T-helper 2 cell (primary cell): ENCODE measurements at places on chromosomes 2 and 18.

DNA sequence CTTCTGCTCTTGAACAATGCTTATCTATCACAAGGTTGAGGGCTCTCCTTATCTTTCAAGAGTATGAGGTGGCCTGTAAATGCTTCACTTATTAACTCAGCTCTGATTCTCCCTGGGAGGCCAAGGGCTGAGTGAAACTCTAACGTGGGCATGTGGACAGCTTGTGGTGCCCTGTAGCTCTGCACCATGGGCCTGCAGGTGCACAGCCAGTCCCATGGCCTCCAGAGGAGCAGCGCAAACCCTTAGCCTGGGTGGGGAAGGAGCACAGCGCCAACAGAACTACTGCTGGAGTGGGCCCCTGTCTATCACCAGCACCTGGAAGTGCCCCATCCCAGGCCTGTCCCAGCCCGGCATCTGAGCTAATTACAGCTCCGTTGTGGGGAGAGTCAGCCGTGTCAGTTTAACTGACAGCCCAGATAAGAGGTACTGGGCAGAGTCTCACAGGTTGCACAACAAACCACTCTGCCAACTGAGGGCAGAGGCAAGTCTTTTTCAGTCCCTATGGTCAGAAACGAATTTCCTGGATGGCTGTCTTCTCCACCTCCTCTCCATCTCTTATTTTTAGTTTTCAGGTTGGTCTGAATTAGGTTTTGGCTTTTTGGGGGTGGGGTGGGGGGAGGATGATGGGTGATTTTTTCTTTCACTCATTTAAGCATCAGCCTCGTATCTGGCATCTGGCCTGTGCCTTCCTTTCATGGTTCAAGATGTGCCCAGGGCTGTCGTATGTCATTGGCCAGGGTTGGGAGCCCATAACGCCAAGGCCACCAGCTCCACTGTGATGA lies 219.5 kb downstream of the BCL2 start:
- no peak for DNase-seq

GRCh38 chr18:3027370-3027891 lies 14.5 kb upstream of the LPIN2 start:
- no peak for DNase-seq

- no peak for DNase-seq
Observed at GRCh38 chr2:3451169-3451568, 68.2 kb downstream of the ADI1 start.

DNA sequence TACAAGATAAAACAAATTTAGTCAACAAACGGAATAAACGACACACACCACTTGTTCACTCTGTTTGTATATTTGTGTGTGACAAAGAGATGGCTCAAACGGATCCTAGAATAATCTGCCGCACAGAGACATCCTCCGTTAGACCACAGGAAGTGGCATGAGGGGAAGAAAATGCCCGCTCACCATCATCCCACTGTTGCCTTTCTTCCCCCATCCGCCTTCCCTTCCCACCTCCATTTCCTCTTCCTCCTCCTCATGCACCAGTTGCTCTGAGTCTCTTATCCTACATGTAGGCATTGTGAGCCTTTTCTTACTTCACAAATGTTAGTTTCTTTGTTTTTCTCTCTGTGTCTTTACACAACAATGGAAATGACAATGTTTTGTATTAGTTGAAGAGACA lies 228.5 kb upstream of the SMIM21 start:
- no peak for DNase-seq

- no peak for DNase-seq
Observed at GRCh38 chr2:130877258-130877657, 40.5 kb downstream of the ARHGEF4 start.

DNA sequence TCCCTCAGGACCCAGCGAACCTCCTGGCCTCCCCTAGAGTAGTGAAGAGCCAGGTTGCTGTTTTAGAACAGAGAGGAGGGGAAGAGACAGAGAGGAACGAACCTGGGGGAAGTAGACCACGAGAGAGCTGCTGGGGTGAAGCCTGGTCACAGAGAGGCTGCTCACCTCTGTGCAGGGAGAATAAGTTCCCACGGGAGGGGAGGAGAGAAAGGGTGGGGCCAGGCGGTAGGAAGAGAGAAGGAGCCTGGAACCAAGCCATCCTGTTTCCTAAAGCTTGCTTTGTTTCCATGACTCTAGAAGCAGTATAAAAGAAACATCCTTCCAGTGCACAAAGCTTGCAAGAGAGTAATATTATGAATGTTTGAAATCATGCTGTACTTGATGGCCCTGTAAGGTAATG lies 147.9 kb downstream of the MYT1L start:
- DNase-seq: no peak

GRCh38 chr18:22344908-22345670 lies 72.6 kb downstream of the CTAGE1 start:
- peak; percentile 78 for DNase-seq

GRCh38 chr2:66283787-66284186 lies 151.1 kb upstream of the MEIS1 start:
- no peak for DNase-seq

- no peak for DNase-seq
Observed at GRCh38 chr18:10228326-10228725, 226.1 kb upstream of the APCDD1 start.

DNA sequence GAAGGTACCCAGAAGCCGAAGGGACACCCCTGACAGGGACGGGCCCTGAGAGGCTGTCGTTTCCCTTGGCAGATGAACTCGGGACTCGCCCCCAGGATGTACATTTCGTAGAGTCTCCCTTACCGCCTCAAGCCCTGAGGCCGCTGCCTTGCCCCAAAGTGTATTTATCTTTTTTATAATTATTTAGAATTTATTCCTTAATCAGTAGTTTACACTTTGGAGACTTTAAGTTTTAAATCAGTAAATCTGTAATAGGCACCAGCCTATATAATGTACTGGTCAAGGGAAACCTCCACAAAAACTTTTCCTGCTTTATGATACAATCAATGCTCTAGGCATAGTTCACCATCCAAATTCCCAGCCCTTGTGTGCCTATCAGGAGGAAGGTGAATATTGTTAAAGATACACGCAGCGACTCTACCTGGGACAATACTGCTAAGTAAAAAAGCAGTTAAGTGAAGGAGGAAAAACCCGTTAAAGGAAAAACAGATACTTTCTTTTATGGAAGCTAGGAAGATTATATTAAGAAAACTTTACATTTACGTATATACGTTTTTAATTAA lies 848 bp downstream of the VRK2 start:
- no peak for DNase-seq

GRCh38 chr18:24731158-24731557 lies 270.7 kb downstream of the HRH4 start:
- DNase-seq: no peak

DNA sequence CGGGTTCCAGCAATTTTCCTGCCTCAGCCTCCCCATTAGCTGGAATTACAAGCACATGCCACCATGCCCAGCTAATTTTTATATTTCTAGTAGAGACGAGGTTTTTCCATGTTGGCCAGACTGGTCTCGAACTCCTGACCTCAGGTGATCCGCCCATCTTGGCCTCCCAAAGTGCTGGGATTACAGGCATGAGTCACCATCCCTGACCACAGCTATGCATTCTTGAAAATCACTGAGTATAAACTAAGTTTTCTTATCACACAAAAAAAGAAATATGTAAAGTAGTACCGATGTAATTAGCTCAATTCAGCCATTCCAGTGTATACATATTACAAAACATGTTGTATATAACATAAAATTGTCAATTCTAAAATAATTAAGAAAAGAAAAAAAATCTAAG lies 232.7 kb downstream of the MBD2 start:
- DNase-seq: no peak

- no peak for DNase-seq
Observed at GRCh38 chr18:75169411-75169810, 39.5 kb downstream of the PTGR3 start.

GRCh38 chr18:45039376-45039775 lies 358.7 kb downstream of the SETBP1 start:
- no peak for DNase-seq

DNA sequence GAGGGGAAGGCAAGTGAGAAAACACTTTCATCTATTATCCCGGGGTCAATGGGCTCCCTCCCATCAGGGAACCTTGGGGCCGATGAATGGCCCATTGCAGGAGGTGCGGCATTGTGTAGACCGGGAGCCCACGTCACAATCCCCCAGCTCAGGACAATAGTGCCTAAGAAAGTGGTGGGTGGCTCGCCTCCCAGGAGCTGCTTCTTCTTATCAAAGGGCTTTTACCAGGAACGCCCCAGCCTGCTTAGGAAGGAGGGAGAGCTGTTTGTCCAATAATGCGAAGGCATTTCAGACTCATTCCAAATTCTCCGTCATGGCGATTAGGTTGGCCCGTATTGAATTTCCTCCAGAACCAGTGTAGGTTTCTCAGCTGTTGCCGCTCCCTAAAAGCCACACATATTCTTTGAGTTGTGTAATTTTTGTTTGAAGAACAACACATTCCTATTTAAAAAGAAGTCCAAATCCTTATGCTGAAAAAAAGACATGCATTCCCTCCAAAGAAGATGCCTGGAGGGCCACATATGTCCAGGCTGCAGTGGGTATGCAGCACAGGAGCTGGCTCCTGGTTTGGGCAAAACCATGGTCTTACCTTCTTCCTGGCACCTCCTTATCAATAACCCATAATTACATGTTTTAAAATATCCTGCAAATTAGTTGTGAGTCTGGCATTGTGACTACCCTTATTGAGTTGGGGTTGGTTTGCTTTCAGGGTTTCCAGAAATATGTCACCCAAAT lies 264.7 kb downstream of the MYCN start:
- no peak for DNase-seq

DNA sequence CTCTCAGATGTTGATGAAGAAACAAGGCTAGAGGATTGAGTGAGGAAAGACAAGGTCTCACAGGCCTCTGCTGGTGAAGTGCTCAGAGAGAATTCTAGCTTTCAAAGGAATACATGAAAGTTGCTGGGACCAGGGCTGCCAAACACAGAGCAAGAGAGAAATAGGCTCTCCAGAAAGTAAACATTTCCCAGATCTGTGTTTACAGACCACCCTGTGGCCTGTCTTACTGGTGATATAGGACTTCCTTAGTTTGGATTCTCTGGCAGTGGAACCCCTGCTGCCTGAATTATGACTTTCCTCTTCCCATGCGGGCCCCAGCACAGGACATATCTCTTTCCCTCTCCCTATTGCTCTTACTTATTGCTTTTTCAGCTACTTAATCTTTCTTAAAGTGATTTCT lies 64.5 kb downstream of the TACR1 start:
- DNase-seq: no peak

GRCh38 chr2:142874293-142874814 lies 3.1 kb upstream of the KYNU start:
- DNase-seq: no peak

DNA sequence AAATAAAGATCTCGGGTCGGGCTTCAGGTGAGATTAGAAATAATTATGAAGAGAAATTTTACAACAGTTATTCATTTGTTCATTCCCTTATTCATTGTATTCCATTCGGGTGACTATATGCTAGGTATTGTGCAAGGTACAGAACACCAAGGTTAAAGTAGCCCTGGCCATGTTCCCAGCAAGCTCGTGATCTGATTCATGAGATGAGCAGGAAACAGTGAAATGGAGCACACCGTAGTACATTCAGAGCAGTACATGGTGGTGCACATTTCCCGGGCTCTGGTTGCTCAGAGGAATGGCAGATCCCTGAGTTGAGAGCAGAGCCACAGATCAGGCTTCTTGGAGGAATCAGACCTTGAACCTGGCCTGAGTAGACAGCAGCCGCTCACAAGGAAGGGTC lies 87.7 kb downstream of the PRKRA start:
- no peak for DNase-seq

DNA sequence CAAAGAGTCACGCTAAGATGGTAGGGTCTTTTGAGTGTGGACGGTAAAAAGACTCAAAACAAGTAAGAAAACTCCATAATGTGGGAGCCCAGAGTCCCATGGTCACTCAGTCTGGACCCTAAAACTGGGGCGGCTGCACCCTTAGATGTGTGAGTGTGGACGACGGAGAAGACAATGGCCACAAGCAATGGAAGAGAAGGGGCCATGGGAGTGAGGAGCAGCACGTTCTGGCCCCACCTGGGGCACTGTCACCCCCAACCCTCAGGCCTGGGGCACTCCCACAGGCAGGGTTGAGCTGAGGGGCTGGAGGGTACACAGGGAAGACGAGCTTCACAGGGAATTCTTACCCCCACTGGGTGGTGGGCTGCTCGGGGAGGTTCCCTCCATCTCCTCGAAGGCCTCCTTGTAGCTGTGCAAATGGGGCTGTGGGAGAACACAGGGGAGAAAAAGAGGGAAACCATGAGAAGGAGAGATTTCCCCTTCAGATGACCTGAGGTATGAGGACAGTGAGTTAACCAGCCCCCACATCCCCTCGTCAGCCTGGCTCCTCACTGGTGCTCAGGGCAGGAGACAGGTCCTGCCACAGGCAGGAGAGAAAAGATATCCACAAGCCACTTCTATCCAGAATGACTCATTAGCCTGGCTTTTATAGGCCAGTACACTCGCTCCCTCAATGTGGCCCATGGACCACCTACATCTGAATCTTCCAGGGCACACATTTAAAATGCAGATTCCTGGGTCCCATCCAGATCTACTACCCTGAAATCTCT lies 167.9 kb downstream of the TNS1 start:
- no peak for DNase-seq

DNA sequence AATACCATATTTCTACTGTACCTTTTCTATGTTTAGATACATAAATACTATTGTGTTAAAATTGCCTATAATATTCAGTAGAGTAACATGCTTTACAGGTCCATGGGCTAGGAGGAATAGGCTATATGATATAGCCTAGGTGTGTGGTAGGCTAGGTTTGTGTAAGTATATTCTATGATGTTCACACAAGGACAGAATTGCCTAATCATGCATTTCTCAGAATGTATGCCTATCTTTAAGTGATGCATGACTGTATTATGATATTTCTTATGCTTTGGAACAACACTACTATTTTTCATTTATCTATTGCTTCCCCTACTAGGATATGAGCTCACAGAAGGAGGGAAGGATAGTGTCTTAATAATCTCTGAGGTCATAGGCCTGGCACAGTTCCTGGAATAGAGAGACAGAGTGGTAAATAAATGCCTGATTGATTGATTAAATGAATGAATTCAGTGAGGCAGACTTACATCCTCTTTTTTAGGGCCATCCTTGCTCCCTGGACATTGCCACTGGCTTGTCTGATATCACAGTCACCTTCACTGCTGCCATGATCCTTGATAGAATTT lies 121.0 kb downstream of the MYO3B start:
- no peak for DNase-seq

DNA sequence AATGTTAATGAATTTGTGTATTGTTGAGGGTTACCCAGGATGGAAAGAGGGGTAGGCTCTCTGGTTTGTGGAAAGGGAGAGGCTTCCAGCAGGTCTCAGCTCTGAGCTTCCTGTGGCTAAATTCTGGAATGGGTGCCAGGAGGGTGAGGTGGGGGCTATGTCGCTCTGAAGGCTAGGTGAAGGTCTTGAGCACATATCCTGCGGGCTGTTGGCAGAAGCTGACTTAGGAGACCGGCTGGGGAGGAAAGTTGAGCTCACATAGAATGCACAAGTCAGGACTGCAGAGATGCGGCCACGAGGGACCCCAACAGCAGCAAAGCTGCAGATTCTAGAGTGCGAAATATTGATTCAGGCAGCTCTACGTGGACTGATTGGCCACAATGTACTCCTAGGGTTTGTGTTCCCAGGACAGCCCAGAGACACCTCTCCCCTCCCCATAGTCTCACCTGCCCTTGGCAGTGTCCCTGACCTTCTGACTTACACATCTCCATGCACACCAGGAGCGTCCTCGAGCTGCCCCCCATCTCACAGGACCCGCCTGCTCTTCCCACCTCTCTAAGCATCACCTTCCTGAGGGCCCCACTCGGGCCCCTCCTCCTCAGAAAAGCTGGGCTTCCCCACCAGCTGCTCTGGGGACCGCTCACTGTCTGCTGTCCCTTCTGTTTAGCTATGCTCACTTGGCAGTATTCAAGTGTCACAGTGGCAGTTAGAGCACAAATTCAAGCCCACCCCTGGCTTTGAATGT lies 72.6 kb downstream of the ALK start:
- no peak for DNase-seq
